Stimulated activated naive CD8-positive, alpha-beta T cell treated with anti-CD3 and anti-CD28 coated beads, Interleukin-15, amount 100 ng/mL, for 72 hours (primary cell): ENCODE measurements at places on chromosomes 3 and 15.
A peak's percentile ranks its signal among the peaks of the same experiment; 100 is the strongest.

DNA sequence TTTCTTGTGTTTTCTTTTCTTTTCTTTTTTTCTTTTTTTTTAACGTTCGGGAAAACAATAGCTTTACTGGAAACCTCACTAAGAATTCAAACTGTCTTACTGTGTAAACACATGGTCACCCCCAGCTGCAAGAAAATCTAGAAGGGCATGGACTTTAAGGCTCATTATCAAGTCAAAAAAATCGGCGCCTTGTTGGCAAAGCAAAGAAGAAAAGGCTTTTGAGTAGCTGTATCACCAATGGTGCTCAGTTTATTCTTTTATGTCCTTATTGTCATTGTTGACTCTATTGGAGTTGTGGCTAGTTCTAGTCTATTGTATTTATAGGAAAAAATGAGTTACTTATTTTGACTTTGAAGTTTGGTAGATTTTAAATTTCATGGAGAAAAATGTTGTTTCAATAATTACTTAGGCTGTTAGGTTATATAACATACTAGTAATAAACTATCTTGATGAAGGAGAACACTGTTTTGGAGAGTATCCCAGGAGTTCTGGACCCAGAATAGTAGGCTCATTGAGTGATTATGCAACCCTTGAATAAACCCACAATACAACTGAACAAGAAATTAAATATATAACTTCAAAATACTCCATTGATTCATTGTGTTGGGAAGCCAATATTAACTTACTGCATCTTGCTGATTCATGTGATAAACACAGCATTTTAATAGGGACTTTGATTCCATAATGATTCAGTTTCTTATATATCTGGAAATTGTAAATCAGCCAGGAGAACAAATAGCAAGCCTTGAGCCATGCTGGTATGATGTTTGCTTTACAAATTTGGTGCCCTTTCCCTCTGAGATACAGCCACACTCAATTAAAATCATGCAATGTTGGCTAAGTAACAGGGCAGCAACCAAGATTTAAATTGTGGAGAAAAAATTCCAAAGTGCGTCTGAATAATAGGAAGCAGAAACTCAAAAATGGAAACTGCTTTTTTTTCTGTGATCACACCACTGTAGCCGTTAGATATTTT lies 27.8 kb upstream of the GOLIM4 start:
- no peak for DNase-seq

GRCh38 chr15:67879440-67880129 lies 39.7 kb upstream of the RNU6-1 start:
- DNase-seq = no peak

DNA sequence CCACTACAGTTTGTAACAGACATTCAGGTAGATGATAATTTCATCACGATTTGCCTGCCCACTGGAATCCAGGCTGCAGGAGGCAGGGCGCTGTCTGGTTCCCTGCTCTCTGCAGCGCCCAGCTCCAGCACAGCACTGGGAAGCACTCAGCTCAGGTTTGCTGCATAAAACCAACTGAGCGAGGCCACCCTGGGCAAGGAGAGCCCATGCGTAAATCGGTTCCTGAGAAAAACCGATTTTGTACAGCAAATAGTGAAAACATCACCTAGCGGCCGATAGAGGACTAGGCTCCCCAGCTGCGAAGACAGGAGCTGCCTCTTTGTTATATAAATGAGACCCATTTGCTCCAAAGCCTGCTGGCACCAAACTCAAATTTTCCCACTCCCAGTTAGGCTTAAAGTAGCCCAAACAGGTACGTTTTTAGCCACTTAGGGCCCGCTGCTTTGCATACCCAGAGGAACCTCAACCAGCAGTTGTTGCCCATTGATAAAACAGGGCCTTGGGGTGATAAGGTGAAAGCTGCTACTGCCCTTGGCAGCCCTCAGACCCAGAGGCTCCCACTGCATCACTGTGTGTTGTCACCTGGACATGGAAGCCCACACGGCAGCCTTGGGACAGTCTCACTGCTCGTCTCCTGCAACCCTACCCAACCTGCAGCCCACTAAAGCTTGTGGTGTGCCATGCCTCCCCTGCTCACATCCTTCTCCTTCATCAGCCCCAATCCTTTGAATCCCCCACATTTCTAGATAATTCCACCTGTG lies 47.5 kb downstream of the ALDH1L1 start:
- DNase-seq = no peak

GRCh38 chr3:56025326-56025725 lies 442.9 kb downstream of the ERC2 start:
- DNase-seq = no peak

DNA sequence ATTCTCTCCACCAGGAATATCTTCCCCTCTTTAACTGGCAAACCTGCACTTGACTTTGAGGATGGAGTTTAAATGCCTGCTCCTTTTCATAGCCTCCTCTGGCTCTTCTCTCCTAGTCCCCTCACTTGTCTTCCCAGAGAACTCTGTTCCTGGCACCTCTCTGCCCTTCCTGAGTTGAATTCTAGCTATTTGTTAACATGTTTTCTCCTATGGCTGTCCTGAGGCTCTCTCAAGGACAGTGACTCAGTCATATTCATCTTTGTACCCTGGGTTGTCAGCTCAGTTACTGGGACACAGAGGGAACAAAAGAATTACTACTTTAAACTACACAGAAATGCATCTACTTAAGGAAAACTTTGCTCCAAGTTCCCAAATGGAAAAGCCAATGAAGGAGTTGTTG lies 365.1 kb upstream of the ICE2 start:
- DNase-seq = no peak

DNA sequence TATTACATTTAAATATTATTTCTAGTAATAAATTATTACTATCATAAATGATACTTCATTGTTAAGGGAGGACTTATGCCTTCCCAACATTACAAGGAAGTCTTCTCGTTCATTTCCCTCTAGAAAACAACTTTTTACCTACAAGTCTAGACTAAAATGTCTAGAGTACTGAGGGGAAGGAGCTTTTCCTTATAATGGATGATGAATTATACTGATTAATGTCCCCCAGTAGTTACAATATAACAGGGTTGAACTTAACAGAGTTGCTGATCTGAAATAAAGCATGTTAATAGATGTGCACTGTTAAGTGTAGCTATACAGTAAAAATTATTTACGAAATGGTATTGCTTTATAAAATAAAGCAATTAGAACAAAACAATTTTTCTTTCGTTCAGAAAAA lies 2.7 kb upstream of the MNS1 start:
- no peak for DNase-seq

GRCh38 chr15:40955141-40955903 lies 2.1 kb downstream of the CHAC1 start:
- peak; percentile 13 for DNase-seq

GRCh38 chr3:111967068-111967467 lies 11.8 kb upstream of the ABHD10 start:
- DNase-seq = no peak

- DNase-seq = no peak
Measured at GRCh38 chr15:63474810-63475316, 29.5 kb upstream of the USP3 start.

DNA sequence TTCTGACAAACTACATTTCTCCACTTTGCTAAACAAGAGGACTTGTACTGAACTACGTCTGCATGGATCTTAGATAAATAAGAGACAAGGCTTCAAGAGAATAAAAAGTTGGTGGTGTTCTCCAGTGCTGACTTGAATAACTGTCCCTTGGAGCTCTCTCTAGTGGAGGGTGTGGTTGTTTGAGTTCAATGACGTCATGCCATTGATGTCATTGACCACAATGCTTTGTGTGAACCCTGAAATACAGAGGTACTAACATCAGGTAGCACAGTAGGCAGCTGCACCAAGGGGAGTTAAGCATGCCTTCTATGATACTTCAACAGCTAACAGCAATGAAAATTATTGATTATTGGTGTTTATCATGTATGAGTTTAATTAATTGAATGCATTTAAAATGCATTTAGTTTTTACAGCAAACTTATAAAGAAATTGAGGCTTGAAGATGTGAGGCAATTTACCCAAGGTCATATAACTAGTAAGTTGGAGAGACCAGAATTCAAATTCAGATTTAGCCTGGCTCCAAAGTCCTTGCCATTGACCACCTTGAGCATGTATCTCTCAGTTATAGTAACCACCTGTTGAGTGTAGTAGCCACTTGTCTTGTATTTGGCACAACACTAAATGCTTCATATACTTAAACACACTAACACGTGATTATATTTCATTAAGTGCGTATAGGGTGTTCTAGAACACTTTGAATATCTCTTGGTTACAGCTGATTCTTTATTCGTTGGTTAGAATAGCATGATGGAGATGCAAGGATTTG lies 126.0 kb upstream of the ANKRD28 start:
- no peak for DNase-seq

- DNase-seq = peak; percentile 87
Measured at GRCh38 chr3:196317687-196318467, at the start of gene DYNLT2B. TSS of gene DYNLT2B (minus strand) at chr3:196318240. CDS start at chr3:196318152, 88 bp downstream.

DNA sequence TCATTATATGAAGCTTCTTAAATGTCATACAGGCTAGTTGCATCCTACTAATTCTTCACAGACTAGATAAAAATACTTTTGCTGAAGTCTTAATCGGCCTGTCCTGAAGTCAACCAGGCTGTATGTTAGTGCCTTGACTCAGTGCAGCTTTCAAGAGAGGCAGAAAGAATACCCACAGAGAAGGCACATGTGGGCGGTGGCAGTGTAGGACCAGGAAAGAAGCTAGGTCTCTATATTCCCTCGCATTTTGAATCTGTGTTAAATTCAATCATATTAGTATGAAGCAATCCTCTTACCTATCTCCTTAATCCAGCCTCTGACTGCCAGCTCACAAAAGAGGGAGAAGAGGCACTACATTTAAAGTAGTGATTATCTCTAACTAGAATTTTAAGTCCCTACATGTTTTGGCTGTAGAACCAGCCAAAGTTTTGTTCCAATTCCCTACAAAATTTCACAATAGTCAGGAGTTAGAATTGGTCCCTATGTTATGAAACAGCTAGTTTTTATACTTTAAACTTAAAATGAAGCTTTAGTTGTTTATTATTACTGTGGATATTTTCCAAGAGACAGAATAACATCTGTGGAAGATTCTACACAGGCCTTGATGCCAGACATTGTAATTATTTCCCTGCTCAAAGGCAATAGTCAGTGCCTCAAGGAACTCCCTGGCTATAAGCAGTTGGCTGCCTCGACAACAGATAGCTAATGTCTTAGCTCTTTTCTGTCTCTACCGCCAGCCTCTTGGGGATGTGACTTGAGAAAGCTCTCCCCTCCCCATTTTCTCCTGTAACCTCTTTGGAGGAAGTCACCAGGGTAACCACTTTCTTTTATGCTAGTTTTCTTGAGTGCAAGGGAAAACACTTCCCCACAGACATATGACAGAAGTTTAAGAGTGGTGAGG lies 31.9 kb downstream of the CRTC3 start:
- DNase-seq = no peak

DNA sequence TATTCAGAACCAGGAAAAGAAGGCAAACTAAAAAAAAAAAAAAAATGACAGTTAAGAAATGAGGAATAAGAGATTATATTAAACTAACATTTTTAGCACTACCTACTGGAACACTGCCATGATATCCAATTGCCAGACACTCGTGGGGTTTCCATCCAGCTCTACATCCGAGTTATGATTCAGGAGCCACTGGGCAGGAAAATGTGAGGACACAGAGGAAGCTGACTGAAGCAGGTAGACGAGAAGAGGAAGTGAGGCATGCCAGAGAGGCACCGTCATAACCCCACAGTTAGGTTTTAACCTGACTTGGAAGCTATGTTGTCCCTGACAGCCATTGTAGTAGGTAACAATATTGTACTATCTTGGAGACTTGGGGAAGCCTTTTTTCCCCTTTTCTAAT lies 495.0 kb downstream of the NLGN1 start:
- no peak for DNase-seq

- DNase-seq = peak; percentile 11
Measured at GRCh38 chr3:159322322-159322939, 520.6 kb downstream of the MFSD1 start.

DNA sequence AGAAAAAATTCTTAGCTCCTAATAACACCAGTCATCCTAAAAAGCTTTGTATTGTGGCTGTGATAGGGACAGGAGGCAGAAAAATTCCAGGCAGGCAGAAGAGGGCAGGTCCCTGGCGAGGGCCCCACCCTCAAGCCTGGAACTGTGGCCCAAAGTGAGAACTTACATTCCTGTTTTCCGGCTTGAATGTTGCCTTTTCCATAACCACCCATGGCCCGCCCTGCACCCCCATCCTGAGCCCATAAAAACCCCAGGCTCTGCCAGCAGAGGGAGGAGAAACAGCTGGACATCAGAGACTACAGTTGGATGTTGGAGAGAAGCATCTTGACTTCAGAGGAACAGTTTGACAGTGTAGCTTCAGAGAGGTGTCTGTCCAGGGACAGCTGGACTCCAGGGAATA lies 37.3 kb downstream of the SLCO2A1 start:
- DNase-seq = no peak

DNA sequence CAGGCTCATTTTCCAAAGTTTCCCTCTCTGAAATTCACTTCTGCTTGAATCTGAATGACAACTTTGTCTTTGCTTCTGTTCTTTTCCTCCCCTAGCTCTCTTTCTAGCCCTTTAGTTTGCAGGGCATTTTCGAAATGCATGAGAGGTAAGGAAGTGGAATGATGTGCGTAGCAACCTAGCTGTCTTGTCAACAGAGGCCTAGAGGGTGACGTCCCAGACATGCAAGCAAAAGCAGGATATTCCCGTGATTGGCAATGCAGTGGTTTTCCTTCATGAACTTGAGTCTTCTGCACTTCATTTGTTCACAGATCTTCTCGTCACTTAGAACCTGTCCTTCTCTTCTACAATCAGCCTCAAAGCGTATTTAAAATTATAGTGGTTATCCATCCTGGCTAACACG lies 51.9 kb upstream of the PPP4R2 start:
- DNase-seq = no peak

- no peak for DNase-seq
Measured at GRCh38 chr3:127171320-127171719, 21.6 kb upstream of the PRR23E start.

DNA sequence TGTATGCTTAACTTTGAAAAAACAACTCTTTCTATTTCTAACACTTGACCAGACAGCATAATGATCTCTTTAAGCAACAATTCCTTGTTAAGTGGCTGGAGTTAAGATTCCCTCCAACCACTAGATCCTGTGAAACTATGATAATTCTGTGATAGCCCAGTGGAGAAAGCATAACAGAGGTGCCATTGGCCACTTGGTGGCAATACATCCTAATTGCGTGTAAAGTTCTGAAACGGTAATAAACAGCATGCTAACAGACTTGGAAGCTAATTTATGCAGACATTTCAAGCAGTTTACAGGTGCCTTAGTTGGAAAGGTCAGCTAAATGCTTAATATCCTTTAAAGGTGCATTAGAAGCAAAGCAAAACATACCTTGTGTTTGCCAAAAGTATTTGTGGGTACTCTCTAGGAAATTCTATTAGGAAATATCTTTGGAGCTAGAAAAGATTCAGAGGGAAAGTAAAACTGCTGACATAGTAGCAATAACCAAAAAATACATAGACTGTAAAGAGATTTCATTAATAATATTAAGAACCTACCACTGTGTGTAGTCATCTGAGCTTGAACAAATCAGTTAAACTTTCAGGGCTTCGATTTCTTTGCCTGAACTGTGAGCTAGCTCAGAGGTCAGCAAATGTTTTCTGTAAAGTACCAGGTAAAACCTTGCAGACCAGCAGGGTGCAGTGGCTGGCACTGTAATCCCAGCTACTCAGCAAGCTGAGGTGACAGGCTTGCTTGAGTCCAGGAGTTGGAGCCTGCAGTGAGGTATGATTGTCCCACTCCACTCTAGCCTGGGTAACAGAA lies 19.0 kb upstream of the CSTA start:
- no peak for DNase-seq

GRCh38 chr3:64870876-64871646 lies 183.3 kb upstream of the ADAMTS9 start:
- no peak for DNase-seq

- no peak for DNase-seq
Measured at GRCh38 chr3:88410259-88410658, 260.5 kb downstream of the C3orf38 start.

- DNase-seq = no peak
Measured at GRCh38 chr3:177590826-177591225, 393.5 kb upstream of the TBL1XR1 start.
